Omental fat pad (tissue), 4 donors: ENCODE measurements at places on chromosomes 5 and 9.

DNA sequence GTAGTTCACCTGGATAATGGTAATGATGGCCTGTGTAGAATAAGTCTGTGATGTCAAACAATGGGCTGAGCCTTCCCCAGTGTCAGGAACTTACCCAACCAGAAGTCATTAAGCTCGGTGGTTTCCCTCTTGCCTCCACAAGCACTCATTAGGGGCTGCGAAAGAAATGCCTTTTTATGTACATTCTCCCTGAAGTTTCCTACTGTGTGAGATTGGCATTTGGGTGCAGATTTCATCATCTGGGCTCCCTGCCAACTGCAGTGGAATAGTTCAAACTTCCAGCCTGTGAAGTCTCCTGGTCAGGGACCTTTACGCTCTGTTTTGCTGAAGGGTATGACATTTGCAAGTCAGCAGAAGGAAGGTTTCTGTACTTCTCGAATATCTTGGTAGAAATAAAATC is 41.6 kb upstream of the TMEM215 start:
- DNase-seq = no peak

- no peak for DNase-seq
Measured at GRCh38 chr9:87564111-87564510, 66.4 kb downstream of the DAPK1 start.

GRCh38 chr5:107372723-107373450 is 297.9 kb downstream of the EFNA5 start:
- no peak for DNase-seq

GRCh38 chr5:94849324-94849723 is 230.9 kb downstream of the SLF1 start:
- DNase-seq = no peak

- DNase-seq = no peak
Measured at GRCh38 chr5:1777281-1778137, 22.1 kb downstream of the MRPL36 start.

DNA sequence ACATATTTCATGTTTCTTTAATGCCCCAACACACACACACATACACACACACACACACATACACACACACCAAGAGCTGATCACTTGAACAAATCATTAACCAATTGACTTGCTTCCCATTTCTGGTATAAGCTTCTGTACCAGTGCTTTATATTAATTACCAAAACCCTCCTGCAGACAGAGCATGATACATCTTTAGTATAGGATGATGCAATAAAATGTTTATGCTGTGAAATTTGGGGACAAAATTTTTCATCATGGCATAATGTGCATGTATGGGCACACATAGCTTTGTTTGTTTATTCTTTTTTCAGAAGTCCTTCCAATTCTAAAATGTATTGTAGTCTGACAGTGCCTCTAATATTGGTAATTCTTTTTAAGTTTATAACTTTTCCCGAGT is 34.5 kb downstream of the SLC1A3 start:
- DNase-seq = no peak

- DNase-seq = no peak
Measured at GRCh38 chr9:127491516-127491915, 40.2 kb downstream of the LRSAM1 start.

- no peak for DNase-seq
Measured at GRCh38 chr5:23303435-23303834, 204.0 kb upstream of the PRDM9 start.

DNA sequence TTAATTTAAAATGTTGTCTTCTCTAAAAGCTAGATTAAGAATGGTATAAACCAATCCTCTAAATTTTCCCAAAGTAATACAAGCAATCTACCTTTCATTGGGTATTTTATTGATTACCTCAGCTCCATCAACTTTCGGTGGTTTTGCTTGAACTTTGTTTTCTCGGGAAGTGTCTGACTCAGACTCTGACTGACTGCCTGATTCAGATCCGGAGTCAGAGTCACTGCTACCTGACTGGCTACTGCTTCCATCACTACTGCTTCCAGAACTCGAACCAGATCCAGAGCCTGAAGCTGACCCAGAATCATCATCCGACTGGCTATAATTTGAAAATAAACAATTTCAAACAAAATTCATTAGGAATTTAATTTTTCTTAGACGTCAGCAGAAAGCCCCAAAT is 24.0 kb downstream of the CHD1 start:
- DNase-seq = no peak

- DNase-seq = no peak
Measured at GRCh38 chr5:149380466-149381121, 1.5 kb upstream of the IL17B start.

DNA sequence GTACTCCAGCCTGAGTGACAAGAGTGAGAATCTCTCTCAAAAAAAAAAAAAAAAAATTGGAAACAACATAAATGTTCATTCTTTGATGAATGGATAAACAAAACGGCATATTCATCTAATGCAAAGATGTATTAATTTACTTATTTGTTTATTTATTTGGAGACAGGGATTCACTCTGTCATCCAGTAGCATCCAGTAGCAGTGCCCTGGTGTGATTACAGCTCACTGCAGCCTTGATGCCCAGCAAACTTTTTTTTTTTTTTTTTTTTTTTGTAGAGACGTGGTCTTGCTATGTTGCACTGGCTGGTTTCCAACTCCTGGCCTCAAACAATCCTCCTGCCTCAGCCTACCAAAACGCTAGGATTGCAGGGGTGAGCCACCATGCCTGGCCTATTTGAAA is 24.4 kb downstream of the OR2V2 start:
- no peak for DNase-seq

GRCh38 chr5:142800776-142801494 is 30.8 kb downstream of the ARHGAP26 start:
- no peak for DNase-seq

- peak; percentile 89 for DNase-seq
Measured at GRCh38 chr5:172106511-172107356, 81.3 kb downstream of the STK10 start.

GRCh38 chr9:70746760-70747159 is 332.3 kb upstream of the KLF9 start:
- no peak for DNase-seq

- no peak for DNase-seq
Measured at GRCh38 chr5:108660291-108660690, 87.4 kb upstream of the FER start.

- no peak for DNase-seq
Measured at GRCh38 chr5:6822556-6823343, 109.5 kb downstream of the TENT4A start.

DNA sequence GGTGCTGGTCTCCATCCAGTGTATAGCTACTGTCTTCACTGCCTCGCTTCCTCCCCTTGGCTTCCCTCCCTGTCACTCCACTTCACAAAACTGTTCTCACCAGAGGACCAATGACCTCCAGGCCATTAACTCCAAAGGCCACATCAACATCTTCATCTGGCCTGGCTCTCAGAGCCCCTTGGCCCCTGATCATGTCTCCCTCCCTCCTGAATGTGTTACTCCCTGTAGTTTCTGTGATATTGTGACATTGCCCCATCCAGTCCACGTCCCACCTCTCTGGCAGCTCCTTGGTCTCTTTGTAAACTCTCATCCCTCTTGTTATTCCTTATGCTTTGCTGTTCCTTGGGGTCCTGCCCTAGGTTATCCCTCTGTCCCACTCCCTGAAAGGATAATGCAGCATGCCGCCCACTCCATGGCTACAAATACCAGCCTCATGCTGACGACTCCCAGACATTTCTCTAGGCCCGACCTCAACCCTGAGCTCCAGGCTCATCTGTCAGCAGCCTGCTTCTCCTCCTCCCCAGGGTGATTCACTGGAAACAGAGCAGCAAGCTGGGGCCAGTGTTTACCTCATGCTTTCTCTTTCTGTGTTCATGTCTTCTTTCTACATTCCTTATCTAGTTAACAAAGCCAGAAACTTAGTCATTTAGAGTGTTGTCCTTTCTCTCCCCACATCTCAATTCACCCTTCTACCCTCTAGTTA is 312.2 kb downstream of the SPOCK1 start:
- no peak for DNase-seq

DNA sequence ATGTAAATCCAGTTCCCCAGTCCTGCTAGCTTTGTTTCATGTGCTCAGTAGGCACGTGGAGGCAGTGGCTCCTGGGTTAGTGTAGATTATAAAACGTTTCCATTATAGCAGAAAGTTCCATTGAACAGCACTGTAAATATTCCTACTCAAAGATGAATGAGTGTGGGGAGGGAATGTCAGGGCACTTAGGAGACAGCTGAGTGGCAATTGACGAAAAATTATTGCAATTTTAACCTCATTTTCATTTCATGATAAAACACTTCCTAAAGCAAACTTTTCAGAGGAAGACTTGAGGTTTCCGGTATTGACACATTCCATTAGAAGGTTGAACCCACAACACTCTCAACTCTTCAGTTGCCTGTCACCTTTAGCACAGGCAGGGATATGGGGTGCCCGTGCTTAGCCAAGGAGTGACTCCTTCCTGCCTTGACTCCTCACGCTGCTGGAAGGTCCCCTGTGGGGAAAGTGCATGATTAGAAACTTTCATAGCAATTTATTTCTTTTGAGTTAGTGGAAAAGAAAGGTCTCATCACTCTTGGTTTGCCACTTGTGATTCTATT is 41.2 kb downstream of the SLC46A2 start:
- no peak for DNase-seq

DNA sequence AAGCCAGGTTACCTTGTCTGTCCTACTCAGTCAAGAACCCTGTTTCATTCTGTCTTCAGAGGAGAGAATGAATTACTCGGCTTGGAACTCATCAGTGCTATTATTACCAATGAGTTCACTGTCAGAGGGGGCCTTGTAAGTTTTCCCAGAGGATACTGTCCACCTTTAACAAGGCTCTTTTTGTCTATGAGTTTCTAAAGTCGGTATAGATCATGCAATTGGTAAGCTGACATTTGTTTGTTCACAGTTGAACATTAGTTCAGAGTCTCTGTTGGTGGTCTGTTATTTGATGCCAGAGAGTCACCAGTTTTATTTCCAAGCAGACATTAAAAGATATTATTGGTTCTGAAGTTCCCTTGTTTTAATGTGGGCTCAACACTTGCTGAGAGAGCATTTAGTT is 58.1 kb upstream of the DHFR start:
- DNase-seq = no peak

DNA sequence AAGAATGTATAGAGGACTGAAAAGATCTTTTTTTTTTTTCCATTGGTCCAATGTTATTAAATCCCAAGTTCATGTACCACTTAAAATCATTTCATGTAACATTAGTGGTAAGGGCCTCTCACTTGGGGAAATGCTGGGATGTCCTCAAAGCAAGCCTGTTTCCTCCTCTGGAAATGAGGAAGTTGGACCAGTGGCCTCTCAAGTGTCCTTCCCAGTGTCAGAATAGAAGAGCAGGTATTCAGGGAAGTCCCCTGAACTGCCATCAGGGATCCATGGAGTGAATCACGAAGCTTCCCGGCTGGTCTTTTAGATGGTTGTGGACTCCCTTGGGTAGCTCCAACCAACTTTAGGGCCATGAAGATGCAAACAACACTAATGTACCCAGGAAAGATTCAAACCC is 55.2 kb upstream of the AFAP1L1 start:
- no peak for DNase-seq

GRCh38 chr5:134833340-134834032 is 12.3 kb upstream of the C5orf24 start:
- no peak for DNase-seq

GRCh38 chr9:107606149-107606790 is 116.7 kb upstream of the KLF4 start:
- DNase-seq = no peak

DNA sequence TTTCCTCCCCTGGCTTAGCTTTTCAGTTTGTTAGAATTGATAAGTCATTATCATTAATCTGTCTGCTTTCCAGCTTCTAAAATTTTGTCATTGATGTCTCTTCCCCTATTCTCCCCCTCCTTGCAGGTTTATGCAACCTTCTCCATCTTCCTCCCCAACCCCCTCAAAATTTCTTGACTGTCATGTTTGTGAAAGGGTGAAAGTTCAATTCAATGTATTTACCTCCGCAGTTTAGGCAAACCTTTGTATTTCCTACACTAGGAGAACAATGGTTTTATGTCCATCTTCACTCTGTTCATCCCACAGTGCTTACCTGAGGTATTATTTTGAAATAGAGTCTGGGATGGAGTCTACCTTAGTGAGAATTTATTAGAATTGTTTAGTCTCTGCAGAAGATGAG is 117.9 kb downstream of the ALDH1A1 start:
- DNase-seq = no peak

- DNase-seq = no peak
Measured at GRCh38 chr9:93084471-93084881, 11.5 kb upstream of the CARD19 start.

- no peak for DNase-seq
Measured at GRCh38 chr9:14937216-14937615, 27.0 kb upstream of the FREM1 start.

GRCh38 chr9:113373256-113373655 is 3.5 kb downstream of the HDHD3 start:
- no peak for DNase-seq
